Activated CD4-positive, alpha-beta T cell treated with anti-CD3 and anti-CD28 coated beads, Interleukin-2, amount 10 ng/mL, durations not matched to agents 7 days and 5 days (primary cell): ENCODE measurements at places on chromosomes 3 and 15.
A peak's percentile ranks its signal among the peaks of the same experiment; 100 is the strongest.

GRCh38 chr15:62647843-62648505 lies 394.6 kb upstream of the TPM1 start:
- DNase-seq = no peak

DNA sequence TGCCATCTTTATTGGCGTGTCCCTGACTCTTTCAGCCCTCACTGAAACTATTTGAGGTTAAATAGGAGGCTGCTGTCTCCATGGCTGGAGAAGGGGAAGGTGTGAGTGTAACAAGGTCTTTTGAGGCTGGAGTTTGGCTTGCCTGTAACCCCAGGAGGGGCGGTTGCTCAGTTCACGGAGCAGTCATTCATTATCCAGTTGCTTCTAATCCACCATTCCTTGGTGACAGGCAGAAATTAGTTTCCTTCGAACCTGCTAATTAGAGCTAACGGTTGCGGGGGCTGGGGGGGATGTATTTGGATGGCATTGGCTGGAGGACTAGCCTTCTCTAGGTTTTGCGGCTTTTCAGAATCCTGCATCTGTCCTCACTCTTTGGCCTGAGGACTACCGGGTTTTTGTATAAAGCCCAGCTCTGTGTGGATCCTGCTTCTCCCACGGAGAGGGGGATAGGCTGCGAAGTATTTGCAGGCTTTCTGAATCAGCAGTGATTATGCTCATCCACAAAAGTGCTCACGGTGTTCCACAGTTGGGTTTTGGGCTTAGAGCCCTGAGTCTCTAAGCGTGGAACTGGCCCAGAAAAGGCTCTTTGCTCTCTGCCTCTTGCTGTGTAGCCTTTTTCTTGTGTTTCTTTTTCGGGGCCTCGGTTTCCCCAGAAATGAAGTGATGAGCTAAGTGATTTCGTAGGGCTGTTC lies 18.6 kb downstream of the FGD5 start:
- DNase-seq = no peak

- DNase-seq = no peak
Measured at GRCh38 chr3:20537234-20537633, 351.2 kb upstream of the SGO1 start.

DNA sequence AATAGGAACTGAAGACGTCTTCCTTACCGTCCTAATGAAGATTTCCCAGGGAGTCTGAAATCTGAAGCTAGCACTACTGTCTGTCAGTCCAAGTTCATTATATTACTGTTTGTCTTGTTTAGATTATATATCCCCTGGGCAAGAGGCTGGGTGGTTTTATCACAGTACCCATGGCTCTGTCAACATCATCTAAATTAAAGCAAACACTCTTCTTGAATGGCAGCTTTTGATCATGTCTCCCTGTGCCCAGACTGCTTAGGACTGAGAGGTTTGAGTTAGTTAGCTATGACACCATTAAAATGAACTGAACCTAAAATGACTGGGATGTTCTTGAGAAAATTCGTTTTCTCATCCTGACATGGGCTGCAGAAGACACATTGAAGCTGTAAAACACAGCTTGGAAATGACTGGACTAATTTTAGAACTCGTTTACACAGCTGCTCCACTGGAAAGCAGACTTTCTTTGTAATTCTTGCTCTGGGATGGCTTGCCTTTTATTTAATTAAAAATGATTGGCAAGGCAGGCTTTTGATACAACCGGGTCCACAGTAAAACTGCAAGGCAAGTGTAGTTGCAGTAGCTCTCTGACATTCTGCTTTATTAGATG lies 243.5 kb downstream of the MFSD1 start:
- DNase-seq = no peak

DNA sequence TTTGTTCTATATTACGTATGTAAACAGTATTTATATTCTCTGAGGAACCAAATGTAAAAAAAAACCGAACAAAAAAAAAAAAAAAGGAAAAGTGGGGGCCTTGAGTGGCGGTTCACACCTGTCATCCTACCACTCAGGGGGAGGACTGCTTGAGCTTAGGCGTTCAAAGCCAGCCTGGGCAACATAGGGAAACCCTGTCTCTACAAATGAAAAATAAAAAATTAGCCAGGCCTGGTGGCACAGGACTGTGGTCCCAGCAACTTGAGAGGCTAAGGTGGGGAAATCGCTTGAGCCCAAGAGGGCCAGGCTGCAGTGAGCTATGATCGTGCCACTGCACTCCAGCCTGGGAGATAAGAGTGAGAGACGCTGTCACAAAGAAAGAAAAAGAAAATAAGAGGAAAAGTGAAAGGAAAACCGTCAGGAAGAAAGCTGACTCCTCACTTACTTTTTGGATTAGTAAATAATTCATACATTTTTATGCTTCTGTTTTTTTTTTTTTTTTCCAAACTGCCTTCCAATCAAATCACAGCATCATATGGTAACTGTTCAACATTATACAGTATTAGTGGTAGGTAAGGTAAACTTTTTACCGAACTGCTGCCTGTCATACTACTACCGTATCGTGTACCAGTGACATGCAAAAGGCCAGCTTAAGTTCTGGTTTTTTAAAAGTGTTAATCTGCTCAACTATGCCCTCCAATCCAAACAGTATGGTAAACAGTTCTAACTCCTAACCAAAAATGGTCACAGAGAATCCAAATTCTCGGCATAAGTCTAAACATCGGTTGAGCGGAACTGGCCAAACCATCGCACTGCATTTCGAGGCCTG lies 1.2 kb downstream of the PHC3 start:
- no peak for DNase-seq

DNA sequence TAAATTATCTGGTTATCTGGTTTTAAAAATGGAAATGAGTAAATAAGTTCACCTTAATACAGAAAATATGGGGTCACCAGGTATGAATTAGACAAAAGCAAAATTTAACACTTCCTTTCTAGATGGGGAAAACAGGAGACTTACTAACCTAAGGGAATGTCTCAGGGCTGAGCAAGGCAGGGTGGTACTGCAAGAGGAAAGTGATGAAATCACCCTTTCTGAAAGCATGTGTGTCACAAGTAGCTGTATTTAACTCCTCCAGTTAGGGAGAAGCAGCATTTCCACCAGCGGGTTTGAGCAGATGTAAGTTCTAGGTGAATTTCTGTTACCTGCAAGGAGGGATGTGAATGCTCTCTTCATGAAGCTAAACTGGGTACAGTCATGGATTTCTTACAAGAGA lies 629.1 kb downstream of the MECOM start:
- no peak for DNase-seq

GRCh38 chr3:191473661-191474198 lies 12.8 kb downstream of the PYDC2 start:
- DNase-seq = no peak

DNA sequence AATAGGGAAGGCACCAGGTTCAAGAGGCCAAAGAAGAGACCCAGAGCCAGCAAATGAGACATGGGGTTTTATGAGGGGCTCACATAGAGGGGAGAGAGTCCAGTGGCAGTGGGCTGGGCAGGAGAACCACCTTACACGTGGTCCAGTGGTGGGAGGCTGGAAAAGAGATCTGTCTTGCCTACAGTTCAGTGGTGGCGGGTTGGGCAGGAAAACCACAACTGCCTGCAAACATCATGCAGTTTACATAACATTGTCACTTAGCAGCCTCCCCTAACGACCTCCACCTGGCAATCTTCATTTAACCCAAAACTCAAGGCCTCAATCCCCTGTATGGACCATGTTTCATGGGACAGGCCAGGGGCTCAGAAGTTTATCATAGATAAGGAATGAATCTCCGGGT lies 29.1 kb downstream of the CRYGS start:
- peak; percentile 64 for DNase-seq

- no peak for DNase-seq
Measured at GRCh38 chr3:58801541-58801940, 135.0 kb upstream of the FAM3D start.

- no peak for DNase-seq
Measured at GRCh38 chr3:14150078-14150477, 25.2 kb downstream of the TMEM43 start.

DNA sequence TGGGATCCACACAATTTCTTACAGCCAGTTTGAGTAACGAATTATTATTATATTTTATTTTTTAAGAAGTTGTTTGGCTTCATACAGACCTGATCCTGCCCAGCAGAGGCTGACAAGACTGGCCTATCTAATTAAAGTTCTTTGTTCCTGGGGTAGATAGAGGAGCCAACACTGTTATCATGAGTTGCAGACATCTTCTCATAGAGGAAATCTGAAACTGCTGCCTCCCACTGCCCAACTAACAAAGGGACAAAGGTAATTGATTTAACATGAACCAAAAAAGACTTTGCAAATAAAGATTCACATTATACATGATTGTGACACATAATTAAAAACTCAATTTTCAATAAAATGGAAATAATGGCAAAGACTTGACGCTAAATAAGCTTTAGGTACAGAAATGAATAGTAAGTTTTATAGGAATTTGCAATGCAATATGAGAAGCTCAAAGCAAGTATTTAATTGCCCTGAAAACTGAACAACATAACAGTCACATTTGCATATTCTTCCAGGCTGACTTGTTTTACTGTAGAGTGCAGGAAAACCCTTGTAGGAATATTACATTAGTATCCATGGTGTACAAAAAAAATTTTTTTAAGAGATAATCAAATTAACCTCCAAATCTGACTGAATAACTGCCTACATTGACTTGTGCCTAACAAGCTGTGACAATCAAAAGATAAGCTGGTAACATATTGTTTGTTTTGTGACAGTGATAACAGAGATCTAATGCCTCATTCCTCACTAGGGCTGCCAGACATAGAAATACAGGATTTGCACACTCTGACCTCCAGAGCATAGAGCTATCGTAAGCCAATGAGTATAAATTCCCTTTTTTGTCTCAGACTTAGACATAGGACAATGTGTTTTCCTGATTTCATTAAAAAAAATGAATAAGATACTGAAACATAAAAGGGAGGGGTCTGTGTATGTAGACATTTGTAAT lies 273.2 kb downstream of the MFSD1 start:
- no peak for DNase-seq

GRCh38 chr15:40150163-40150925 lies 10.5 kb upstream of the BUB1B start:
- no peak for DNase-seq

DNA sequence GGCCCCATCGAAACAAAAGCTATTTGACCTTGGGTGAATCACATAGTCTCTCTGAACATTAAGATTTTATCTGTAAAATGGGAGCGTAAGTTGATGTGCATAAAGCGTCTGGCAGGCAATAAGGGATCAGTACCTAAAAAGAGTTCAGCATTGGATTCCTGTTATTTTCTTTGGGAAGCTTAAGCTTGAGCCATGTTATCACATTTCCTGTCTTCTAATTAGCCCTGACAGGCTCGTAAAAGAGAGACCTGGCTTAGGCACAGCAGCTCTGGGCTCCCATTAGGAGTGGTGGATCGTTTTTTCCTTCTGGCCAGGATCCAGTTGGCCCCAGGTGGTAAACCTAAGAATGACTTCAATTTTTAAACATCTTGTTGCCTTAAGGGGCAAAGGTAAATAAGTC lies 26.0 kb upstream of the CA12 start:
- DNase-seq = no peak

- no peak for DNase-seq
Measured at GRCh38 chr3:173479301-173479700, 81.8 kb downstream of the NLGN1 start.

- DNase-seq = no peak
Measured at GRCh38 chr15:91824256-91824655, 29.3 kb upstream of the SLCO3A1 start.

DNA sequence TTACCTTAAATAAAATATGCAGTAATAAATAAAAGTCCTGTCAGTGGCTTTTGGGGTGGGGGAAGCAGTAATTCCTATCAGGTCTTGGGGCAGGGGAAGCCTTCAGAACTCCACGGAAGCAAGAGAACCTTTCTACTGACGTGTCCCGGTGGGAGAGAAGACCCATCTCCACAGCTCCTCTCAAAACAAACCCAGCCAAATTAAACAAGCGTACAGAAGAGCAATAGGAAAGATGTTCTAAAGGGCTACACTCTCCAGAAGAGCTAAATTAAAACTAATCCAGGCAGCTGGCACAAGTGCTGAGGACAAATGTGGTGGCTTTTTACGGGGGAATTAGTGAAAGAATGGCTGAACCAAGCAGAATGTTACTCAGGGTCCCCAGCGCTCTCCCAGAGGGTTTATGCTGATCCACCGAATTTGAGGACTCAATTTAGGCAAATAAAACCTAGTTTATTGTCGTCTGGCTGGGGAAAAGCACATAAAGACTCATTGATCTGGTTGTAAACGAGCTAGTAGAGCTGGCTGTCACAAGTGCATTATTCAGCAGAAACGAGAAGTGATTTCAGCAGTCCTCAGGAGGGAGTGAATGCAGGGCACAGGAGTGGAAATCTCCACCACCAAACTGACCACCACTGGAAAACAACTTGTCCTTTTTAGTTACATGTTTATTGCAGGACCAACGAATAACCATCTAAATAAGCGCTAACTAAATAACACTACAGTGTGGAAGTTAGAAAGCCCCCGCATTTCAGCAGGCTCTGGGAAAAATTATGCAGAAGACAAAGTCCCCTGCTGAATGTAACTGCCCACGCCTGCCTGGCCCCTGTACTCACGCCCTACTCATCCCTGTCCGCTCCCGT lies 13.5 kb downstream of the BFSP2 start:
- DNase-seq = no peak

GRCh38 chr3:7779331-7779730 lies 722.3 kb upstream of the LMCD1 start:
- DNase-seq = no peak

- no peak for DNase-seq
Measured at GRCh38 chr3:69855436-69856162, 116.3 kb downstream of the MITF start.

GRCh38 chr15:73923488-73924164 lies 2.6 kb upstream of the LOXL1 start:
- no peak for DNase-seq

- DNase-seq = no peak
Measured at GRCh38 chr15:70060993-70061305, 36.8 kb downstream of the TLE3 start.

GRCh38 chr3:176850498-176850897 lies 346.8 kb downstream of the TBL1XR1 start:
- no peak for DNase-seq

DNA sequence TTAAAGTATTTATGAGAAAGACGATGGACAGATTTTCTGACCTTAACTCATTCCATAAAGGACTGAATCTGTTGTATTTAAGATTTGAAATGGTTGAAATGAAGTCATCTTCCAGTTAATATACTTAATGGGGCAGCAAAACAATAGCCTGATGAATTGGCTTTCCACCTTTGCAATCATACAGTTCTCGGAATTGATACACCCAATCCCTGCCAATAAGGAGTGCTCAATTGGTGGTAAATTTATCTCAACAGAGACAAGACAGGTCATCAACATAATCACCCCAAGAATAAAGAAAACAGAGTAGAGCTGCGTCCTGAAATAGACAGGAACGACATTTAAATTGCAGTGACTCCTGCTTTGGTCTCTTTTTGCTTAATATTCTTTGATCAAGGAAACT lies 11.2 kb downstream of the ANXA2 start:
- no peak for DNase-seq
